Effector CD8-positive, alpha-beta T cell (primary cell): ENCODE measurements at places on chromosomes 1 and 21.

DNA sequence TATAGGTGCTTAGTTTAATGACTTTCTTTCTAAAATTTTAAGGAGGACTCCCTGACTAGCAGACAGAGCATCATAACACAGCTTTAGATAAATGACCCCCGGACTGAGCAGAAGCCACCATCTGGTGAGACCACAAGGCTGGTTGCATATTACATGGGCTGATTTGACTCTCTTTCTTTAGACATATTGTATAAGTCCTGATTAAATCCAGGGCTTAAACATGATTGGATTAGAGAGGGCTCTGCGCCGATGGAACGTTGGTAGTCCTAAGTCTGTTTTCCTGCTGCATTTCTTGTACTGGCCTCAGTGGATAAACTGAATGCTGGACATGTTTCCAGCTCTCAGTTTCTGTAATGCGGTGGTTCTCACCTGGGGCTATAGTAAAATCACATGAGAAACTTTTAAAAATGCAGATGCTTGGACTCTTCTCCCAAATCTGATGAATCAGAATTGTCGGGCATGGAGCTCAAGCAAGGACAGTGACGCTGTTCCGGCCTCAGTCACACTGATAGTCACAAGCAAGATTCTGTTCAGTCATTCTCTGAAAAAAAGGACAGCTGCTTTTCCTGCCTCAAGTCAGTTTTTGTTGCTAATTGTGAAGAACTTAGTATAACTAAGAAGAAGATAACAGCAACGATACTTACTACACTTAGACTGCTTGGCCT lies 16.6 kb downstream of the DDI2 start:
- DNase-seq, result no peak

DNA sequence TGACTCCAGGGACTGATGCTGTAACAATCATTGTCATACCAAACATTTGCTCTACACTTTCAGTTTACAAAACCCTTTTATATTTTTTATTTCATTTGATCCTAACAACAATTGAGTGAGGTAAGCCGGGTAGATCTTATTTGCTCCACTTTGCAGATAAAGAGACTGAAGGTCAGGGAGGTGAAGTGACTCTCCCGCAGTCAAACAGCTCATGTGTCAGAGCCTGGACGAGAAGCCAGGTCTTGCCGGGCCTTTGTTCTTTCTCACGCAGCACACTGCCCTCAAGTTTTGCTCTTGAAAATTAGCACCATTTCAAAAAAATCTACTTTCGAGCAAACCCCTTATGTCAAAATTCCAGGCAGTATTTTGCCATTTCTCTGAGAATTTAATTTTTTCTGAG lies 65.2 kb downstream of the CD247 start:
- DNase-seq, result no peak

GRCh38 chr1:20829531-20829930 lies 42.4 kb upstream of the HP1BP3 start:
- DNase-seq, result no peak

DNA sequence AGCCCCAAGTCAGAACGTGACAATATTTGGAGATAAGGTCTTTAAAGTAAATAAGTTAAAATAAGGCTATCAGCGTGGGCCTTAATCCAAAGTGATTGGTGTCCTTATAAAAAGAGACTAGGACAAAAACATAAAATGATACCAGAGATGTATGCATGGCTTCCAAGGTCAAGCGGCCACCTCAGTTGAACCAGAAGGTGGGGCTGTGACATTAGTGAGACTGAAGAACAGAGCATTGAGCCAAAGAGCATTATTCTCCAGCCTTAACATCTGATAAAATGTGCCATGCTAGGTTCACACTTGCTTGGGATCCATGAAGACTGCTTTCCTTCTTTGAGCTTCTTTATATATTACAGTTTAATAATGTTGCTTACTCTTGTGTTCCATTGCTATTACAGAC lies 554.6 kb downstream of the PLA2G4A start:
- DNase-seq, result no peak

- DNase-seq, result no peak
These were observed 87.6 kb upstream of the RUNX1 start for GRCh38 chr21:35136586-35137219.

GRCh38 chr1:231357831-231358354 lies 19.8 kb downstream of the SPRTN start:
- no peak for DNase-seq

GRCh38 chr1:10378081-10378841 lies 20.6 kb upstream of the PGD start:
- DNase-seq, result no peak

DNA sequence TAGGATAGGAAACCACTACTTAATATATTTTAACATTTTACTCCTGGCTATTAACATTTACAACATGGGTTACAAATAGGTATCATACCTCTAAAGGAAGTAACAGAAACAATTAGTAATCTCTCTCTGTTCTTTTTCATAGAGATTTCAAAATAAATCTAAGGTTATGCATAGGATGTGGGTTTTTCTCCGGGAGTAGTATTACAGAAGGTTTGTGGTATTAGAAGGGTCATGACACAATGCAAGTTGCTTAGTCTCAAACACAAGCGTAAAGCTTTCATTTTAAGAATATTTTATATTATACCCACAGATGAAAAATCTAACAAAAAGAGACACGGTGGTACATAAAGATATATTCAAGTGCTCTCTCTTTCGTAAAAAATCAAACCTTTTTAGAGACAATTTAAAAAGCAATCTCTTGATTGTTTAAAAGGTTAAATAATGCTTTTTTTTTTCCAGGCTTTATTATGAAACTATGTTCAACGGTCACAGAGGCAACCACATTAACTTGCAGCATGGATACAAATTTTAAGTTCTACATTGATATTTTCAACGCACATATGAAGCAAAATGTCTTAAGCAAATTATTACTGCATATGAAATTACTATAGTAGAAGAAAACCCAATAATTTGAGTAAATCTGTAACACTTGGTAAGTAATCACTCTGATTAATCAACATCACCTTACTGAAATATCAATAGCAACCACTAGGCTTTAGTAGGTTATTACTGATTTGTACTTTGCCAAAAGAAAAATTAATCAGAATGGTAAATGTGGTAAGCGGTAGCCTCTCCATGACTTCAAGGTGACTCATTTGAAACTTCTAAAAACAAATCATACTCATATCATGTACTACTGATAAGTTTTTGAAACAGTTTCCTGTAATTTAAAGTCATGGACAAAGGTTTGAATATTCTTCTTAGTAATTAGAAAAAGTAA lies 97.4 kb upstream of the GFI1 start:
- DNase-seq, result no peak

- DNase-seq, result no peak
These were observed 124.2 kb upstream of the B3GALT2 start for GRCh38 chr1:193310564-193310963.

GRCh38 chr1:90640325-90640724 lies 76.8 kb downstream of the BARHL2 start:
- DNase-seq, result no peak

- DNase-seq, result no peak
These were observed 144.4 kb downstream of the PTBP2 start for GRCh38 chr1:96865731-96866685.

- no peak for DNase-seq
These were observed 25.2 kb upstream of the MAP3K7CL start for GRCh38 chr21:29105218-29105617.

GRCh38 chr1:208303743-208304712 lies 59.8 kb upstream of the PLXNA2 start:
- DNase-seq, result no peak

- no peak for DNase-seq
These were observed 447.6 kb upstream of the PRMT6 start for GRCh38 chr1:106608841-106609240.

DNA sequence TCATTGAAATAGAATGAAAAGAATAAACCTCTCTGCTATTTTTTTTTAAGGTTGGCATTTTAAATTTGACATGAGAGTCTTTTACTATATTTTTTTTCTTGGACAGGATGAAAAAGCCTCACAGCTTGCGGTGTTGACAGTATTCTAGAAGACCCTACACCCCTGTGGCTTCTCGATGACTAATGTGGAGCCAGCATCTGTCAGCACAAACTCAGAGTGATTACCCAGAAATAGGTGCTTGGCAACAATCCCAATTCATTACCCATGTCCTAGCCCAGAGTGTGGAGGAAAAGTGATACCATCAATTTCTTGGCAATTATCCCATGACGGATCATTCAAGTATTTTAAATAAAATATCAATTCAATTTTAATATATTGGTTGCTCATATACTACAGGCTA lies 186.8 kb upstream of the MAP1LC3C start:
- no peak for DNase-seq

DNA sequence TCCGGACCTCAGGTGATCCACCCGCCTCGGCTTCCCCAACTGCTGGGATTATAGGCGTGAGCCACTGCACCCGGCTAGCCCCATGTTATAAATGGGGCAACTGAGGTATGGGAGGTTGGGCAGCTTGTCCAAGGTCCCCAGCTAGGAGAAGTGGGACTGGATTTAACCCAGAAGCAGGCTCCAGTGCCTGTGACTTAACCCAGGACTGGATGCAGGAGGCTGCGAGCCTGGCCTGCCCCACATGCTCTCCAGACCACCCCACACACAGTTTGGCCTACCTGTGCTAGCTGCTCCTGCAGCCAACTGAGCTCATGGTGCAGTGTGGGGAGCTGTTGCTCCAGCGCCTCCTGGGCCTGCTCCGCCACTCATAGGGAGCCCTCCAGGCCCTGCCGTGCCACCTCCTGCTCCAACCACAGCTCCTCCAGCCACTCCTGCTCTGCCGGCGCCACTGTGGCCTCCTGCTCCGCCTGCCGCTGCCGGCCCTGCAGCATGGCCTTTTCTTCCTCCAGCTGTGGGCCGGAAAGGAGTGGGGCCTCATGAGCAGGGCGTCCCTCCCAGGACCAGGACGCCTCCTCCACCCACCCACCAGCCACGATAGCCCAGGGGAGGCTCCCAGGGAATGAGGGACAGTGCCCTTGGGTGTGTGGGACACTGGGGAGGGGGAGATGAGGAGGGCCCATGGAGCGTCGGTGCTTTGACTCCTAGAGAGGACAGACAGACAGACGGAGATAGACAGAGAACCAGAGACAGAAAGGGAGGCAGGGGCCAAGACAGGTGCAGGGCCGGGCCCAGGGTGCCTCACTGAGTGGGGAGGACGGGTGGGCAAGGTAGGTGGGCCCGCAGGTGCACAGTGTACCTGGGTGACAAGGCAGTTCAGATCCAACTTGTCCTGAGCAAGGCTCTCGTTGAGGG lies 12.4 kb upstream of the NBPF1 start:
- DNase-seq, result no peak

GRCh38 chr1:39573097-39573465 lies 3.5 kb downstream of the PABPC4 start:
- no peak for DNase-seq

DNA sequence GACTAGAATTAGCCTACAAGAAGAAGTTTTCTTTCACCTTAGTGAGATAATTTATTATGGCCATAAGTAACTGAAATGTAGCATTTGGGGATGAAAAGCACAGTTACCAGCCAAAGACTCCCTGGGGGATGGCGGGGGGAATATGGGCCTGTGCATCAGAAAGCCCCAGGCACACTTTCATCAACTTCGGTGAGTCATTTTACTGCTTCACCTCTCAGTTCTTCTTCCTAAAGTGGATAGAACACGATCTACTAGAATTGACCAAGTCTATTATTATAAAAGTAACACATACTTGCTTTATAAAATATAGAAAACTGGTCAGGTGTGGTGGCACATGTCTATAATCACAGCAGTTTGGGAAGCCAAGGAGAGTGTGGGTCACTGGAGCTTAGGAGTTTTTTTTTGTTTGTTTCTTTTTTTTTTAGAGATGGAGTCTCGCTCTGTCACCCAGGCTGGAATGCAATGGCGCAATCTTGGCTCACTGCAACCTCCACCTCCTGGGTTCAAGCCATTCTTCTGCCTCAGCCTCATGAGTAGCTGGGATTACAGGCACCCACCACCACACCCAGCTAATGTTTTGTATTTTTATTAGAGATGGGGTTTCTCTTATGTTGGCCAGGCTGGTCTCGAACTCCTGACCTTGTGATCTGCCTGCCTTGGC lies 141.8 kb downstream of the ZZZ3 start:
- no peak for DNase-seq

GRCh38 chr1:225812488-225813213 lies 2.7 kb downstream of the EPHX1 start:
- no peak for DNase-seq

DNA sequence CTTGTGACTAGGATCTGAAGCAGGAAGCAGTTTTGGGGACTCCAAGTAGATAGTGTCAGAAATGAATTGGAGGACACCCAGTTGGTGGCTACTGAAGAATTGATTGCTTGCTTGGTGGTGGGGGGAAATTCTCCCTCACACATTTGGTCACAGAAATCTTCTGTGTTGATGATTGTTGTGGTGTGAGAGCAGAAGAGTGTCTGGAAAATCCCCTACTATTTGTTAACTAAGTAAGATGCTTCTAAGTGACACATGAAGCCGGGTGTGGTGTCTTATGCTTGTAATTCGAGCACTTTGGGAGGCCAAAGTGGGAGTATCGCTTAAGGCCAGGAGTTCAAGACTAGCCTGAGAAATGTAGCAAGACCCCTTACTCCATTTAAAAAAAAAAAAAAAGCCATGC lies 22.5 kb upstream of the IPP start:
- DNase-seq, result no peak

DNA sequence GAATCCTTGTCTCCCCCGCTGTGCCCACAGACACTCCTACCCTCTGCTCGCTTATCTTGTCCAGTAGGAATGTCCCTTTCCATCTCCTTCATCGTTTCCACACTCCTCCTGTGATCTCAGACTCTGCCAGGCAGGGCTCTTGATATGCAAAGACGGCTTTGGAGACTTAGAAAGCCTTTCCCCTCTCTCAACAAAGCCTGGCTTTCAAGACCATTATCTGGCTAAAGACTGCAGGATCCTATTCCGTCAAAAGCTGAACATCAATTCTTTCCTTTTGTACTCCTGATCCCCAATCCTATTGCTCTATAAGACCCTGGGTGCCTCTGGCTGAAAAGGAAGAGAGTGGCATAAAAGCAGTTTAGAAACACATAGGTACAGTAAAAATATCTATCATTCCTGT lies 63.9 kb downstream of the SDC3 start:
- DNase-seq, result no peak

DNA sequence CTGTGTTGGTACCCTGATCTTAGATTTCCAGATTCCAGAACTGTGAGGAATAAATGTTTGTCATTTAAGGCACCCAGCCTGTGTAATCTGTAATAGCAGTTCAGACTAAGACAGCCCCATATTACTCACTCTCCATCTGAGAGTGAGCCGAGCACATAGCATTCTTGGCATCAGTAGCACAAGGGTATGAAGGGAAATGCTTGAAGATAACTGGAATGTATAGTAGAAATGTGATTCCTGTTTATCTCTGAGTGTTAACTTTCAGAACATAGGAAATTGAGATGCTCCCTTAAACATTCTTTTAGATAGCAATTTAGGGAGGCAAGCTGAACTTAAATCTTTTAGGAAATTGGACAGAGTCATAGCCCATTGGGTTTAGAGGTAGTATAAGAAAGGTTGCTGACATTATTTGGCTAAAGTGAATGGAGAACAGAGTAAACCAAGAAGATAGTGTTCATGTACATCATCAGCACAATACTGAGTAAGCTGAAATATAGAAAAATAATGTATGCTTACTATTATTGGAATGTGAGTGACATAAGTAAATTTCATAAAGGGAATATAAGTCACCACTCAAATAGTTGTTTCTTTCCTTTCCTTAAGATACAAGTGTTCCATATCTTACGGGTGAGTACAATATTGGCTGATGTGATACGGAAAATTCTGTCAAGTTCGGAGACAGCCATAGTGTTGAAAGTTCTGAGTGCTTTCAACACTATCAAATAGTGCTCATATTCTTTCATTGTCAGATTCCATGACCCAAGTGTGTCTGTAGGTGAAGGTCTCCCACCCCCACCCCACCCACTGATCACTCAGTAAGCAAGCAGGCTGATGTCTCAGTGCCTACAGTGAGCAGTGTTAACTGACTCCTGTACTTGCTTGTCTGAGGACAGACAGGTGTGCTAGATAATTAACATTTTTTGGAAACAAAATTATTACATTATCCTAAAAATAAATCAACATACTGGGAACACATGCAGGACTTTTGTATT lies 73.7 kb downstream of the LRRC8D start:
- DNase-seq, result no peak
